ENCODE measurements at places on chromosomes 11 and 22.

GRCh38 chr22:23183061-23183698 is 2.9 kb downstream of the BCR start:
- no peak for DNase-seq

- no peak for DNase-seq
Observed at GRCh38 chr11:82303671-82304070, 430.0 kb downstream of the FAM181B start.

DNA sequence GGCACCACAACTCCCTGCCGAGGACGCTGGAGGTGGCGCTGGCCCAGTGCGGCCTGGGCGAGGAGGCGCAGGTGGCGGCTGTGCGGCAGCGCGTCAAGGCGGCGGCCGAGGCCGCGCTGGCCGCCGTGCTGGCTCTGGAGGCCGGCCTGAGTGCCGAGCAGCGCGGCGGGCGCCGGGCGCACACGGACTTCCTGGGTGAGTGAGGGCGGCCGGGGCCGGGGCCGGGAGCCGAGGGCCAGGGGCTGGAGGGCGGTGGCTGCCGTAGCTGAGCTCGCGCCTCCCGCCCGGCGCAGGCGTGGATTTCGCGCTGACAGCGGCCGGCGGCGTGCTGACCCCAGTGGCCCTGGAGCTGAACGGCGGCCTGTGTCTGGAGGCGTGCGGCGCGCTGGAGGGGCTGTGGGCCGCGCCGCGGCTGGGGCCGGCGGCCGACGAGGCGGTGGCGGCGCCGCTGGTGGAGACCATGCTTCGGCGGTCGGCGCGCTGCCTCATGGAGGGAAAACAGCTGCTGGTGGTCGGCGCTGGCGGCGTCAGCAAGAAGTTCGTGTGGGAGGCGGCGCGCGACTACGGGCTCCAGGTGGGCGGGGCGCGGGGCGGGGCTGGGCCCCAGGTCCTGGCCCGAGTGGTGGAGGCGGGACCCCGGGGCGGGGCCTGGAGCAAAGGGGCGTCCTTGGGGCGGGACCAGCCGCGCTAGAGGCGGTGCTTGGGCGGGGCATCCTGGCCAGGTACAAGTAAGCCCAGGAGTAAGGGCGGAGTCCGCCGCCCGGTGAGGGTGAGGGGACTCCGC is 5.4 kb downstream of the CARNS1 start:
- DNase-seq = peak; percentile 97

DNA sequence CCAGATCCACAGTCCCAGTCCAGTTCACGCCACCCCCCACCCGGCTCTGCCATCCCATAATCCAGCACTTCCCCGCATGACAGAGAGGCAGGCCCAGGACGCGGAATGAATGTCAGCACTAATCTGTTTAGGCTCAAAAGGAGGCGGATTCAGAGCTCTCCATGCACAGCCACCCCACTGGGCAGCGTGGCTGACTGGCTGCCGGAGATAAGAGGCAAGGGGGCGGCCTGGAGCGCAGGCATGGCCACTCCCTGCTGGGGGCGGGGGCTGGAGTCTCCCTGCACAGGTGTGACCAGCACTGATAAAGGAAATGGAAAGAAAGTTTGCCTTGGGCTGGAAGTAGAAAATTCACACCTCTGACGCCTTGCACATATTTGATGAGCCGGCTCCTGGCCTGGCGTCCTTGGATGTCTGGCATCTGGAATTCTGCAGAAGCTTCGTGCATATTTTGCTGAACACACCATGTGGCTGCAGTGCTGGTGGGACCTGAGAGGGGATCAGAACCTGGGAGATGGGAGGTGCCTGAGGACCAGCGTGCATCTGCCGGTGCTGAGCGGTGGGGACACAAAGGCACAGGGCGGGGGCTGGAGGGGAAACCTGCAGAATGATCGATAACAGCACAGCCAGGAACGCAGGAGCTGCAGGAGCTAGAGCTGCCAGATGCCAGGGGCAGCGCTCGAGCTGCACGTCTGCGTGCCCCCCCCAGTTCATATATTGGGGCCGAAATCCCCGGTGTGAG is 344.4 kb downstream of the CTTN start:
- DNase-seq = no peak

DNA sequence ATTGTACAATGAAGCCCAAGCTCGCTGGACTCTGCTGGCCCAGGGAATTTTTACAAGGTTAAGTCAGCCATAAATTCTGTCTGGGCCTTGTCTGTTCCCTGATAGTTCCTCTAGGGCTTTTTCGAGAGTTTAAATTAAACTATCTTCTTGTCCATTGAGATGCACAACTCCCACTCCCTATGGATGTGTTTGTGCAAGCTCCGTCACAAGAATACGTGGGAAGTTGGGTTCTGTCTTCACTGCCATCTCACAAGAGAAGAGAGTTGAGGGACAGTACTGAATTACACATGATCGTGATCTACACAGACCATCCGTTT is 153.6 kb upstream of the TTC12 start:
- DNase-seq = no peak

DNA sequence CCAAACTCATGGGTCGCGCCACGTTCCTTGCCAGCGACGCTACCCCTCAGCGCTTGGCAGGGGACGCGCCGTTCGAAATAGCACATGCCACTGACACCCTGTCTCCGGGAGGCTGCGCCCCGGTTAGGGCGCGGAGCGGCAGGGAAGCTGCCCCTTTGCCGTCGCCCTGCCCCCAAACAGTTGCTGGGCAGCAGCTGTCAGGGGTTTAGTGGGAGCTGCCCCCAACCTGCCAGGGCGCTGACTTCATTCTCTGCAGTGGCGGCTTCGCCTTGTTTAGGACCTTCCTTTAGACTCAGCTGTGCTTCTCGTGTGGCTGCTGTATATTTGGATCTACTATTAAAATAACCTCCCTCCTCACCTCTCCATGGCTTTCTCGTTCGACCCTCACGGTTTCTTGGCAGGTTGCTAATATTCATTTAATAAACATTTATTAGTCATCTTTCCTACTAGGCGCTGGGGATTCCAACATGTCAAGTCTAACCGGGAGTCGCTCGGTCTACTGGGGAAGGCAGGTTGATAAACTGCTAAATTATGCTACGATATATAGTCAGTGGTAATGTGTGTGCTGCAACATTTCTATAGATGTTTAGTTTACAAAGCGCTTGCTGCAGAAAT is 782 bp downstream of the TMEM109 start:
- DNase-seq = peak; percentile 44

DNA sequence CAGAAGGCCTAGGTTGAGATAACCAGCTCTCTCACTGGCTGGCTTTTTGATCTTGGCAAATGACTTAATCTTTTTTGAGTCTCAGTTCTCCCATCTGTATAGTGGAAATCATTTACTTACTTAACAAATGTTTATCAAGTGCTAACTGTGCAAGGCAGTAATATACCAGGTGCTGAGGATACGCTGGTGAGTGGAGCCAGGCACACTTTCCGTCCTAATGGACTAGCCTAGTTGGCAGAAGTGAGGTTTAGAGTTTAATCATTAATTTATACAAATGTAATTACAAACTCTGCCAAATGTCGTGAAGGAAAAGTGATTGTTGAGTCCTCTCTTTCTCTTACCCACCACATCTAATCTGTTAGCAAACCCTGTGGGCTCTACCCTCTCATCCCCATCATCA is 33.3 kb downstream of the EXT2 start:
- no peak for DNase-seq

- peak; percentile 49 for DNase-seq
Observed at GRCh38 chr11:64874308-64875240, 3.8 kb downstream of the EHD1 start.

DNA sequence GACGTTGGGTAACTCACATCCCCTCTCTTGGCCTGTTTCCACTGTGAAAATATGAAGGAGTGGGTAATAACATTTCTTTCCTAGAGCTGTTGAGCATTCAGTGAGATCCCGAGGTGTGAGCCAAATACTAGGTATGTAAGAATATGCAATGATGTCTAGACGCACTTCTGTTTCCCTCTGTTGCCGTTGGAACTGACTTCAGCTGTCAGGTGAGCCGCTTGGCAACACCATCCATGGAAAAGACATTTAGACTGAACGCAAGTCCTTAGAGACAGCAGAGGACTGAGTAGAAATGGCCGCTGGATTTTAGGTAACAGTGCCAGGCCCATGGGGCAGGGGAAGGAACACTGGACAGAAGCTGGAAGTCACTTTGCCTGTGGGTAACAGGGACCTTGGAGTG is 29.5 kb upstream of the SHANK2 start:
- no peak for DNase-seq

DNA sequence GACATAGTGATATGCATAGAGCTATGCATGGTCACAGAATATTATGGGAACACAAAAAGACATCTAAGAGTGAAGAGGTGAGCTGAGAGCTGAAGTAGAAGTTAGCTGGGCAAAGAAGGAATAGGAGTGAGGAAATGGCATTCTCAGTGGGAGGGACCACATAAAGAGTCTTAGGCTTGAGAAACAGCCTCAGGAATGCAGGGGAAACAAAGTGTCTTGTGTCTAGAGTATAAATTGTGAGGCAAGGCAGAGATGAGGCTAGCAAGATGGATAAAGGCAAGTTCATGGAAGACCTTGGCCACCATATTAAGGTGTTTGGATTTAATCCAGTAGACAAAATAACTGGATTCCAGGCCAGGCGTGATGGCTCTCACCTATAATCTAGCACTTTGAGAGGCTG is 40.6 kb upstream of the CRTAM start:
- no peak for DNase-seq

DNA sequence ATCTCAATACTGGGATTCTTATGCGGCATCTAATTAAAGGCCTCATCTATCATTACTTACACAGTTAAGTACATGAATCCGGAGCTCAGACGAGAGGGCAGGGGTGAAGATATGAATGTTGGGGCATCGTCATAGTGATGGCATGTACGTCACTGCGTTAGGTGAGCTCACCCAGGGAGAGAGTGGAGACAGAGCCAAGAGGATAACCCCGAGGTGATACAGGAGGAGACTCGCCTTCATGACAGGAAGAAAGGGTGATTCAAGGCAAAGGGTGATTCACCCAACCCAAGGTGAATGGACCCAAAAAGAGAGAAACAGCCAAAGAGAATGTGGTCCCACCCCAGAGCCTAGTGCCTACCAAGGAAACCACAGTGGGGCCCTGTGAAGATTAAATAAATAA is 132.9 kb upstream of the BLID start:
- no peak for DNase-seq

GRCh38 chr11:104690241-104690640 is 208.0 kb downstream of the CASP12 start:
- DNase-seq = no peak

- no peak for DNase-seq
Observed at GRCh38 chr22:38696606-38697424, 3.9 kb downstream of the JOSD1 start.
